ENCODE measurements at places on chromosomes 1 and 21. TPM values are rescaled to one million over a fixed set of nuclear protein-coding genes. Genes with fewer than 3 reads are reported as not detected.

CLCA2 gene
- total RNA-seq, result 1.6 TPM

DIO1 gene
- 0.59 TPM for total RNA-seq

DNAI4 gene
- total RNA-seq, result 26.2 TPM

SPRR1A gene
- total RNA-seq, result not detected

TLR5 gene
- 33.5 TPM for total RNA-seq

PLA2G4A gene
- total RNA-seq, result 13.3 TPM

MARK1 gene
- total RNA-seq, result 6.6 TPM

TLCD4 gene
- total RNA-seq, result 5.9 TPM

FAM177B gene
- 2.3 TPM for total RNA-seq

PTGS2 gene
- 7.6 TPM for total RNA-seq

DNA sequence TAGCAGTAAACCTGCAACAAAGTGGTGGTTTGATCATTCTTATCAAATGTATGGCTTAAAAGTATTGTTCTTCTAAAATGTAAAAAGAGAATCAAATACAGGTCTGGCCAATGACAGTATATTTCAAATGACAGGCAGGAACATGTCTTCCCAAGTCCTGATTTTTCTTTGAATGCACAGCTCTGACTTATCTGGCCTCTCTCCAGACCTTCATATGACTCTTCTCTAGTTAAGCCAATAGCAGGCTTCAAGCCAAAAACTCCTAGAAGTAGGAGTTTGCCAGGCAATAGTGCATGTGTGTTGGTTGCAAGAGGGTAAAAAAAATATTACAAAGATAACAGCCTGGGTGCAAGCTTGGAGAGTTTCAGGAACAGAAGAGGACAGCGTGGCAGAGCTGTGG is 345.5 kb downstream of the SMYD3 start:
- DNase-seq, result no peak

GRCh38 chr21:40139636-40140035 is 272.4 kb downstream of the PCP4 start:
- DNase-seq, result no peak

GRCh38 chr1:61757950-61758349 is 15.7 kb downstream of the PATJ start:
- DNase-seq, result no peak

GRCh38 chr1:244157731-244158438 is 106.8 kb downstream of the ZBTB18 start:
- DNase-seq, result no peak

DNA sequence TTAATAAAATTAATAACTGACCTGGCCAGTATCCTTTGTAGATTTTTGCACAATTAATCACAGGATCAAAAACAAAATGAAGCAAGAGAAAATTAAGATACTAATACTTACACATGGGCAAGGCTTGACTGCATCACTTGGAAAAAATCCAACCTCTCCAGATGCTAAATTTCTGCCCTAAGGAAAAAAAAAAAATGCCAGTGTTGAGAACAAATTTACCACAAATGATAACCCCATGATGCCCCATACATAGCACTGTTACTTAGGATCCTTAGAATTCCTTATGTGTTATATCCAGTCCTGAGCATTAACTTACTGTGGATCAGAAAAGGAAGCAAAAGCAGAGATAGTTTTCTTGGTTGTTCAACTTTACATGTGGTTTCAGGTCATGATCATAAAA is 347.5 kb downstream of the VAV3 start:
- no peak for DNase-seq

DNA sequence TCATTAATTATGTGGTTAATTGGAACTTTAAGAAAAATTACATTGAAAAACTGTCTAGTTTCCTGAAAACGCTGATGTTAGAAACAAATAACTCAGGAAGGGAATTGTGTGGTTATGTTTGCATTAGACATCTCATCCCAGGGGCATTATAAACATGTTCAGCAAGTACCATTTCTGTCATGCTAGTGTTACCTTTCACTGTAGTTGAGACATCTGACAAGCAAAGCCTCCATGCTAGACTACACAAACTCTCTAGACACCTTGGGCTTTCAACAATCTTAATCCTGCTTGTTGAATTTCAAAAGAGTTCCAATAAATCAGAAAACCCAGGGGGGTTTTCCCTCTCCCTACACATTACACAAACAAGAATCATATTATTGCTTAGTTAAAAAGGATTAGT is 536.8 kb downstream of the KCNT2 start:
- DNase-seq, result no peak

DNA sequence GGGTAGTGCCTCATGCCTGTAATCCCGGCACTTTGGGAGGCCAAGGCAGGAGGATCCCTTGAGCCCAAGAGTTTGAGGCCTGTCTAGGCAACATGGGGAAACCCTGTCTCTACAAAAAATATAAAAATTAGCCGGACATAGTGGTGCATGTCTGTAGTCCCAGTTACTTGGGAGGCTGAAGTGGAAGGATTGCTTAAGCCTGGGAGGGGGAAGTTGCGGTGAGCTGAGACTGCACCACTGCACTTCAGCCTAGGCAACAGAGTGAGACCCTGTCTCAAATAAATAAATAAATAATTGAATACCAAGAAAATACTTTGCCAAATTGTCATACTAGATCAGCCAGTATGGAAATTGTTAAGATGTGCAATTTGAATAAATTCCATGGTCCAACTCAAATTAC is 5.9 kb upstream of the RBBP5 start:
- no peak for DNase-seq

GRCh38 chr1:232586679-232587078 is 43.3 kb downstream of the SIPA1L2 start:
- DNase-seq, result no peak

DNA sequence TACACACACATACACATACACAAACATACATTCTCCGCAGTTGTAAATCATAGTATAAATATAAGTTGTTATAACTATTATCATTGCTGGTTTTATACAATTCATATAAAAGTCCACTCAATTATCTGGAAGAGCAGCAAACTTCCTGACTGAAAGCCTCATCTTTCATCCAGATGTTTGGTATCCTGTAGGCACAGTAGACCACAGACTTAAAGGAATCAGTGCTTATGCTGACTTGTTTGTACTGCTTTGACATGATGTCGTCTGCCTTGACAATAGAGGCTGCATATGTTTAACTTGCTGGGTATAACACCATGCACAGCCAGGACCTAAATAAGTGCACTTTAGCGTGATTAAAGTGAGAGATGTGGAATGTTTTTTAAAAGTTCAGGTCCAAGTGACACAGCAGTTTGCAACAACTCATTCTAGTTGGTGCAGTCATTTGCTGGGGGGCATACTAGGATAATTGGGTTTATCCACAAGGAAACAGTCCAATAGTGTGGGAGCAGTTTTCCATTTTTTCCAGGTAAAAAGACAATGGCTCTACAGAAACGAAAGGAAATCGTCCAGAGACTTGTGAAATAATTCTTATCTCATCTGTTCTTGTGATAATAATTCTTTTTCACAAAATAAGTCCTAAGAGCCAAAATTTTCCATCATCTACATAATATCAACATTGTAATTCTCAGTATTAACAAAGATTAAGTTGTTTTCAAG is 110.3 kb upstream of the TSPAN2 start:
- no peak for DNase-seq

- DNase-seq, result peak; percentile 62
Measured at GRCh38 chr1:231626535-231626950, at the start of gene DISC1. DISC1 (plus strand) TSS chr1:231626790; CDS start chr1:231626868, 78 bp downstream.

GRCh38 chr1:182698971-182699370 is 14.6 kb upstream of the RGS8 start:
- no peak for DNase-seq

DNA sequence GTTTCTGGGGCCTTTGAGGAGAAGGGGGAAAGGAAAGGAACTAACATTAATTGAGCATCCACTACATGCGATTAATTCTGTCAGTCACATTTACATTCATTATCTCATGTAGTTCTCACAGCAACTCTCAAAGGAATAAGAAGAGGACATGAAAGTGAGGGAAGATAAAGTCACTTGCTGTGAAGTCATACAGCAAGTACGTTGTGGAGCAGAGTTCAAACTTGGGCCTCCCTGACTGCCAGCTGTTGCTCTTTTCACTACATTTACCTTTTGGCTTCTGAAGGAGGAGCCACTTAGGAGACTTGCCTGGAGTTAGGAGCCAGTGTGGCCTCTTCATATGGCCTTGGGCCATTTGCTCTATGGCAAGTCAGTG is 6.2 kb downstream of the ZNF691 start:
- DNase-seq, result no peak

DNA sequence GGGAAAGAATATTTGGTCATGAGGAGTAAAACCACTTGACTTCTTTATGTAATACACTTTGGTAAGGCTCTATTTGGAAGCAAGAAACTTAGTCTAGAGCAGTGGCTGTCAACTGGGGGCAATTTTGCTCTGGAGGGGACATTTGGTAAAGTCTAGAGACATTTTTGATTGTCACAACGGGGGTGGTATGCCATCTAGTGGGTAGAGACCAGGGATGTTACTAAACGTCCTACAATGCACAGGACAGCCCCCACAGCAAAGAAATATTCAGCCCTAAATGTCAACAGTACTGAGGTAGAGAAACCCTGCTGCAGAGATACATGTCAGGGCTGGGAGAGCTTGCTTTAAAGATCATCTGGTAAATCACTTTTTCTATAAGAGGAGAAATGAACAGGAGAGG is 13.5 kb downstream of the FUCA1 start:
- DNase-seq, result no peak

DNA sequence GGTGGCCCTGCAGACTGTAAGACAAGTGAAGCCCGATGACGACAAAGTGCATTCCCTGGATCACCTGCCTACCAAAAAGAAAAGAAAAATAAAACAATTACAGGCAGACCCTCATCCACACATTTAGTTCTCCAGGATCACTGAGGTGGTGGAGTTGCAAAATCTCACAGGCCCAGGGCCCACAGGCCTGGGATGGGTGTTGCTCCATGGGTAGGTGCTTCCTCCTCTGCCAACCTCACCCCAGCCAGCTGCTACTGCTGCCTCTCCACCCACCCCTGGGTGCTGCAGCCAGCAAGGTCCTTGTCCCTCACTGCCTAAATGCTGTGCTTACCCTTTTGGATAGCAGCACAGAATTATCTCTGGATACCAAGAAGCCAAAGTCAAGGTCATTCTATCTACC is 146.4 kb upstream of the GALNT2 start:
- DNase-seq, result no peak

DNA sequence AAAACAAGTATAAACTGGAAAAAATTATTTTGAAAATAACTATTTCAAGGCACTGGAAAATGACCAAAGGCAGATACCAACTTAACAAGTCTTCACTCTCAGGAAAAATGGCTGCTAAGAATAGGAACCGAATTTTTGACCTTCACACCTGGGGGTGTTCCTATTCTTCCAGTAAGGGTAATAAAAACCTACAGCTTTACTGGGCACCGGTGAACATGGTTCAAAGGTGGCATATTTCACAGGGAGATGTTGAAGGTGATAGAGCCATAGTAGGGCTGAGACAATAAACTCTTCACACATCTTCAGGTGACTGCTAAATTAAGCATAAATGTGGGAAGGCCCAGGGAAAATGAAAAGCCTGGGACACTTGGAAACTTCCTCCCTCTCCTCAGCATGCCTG is 65.4 kb upstream of the IFFO2 start:
- DNase-seq, result no peak

- no peak for DNase-seq
Measured at GRCh38 chr21:32813265-32813903, 41.8 kb upstream of the PAXBP1 start.

DNA sequence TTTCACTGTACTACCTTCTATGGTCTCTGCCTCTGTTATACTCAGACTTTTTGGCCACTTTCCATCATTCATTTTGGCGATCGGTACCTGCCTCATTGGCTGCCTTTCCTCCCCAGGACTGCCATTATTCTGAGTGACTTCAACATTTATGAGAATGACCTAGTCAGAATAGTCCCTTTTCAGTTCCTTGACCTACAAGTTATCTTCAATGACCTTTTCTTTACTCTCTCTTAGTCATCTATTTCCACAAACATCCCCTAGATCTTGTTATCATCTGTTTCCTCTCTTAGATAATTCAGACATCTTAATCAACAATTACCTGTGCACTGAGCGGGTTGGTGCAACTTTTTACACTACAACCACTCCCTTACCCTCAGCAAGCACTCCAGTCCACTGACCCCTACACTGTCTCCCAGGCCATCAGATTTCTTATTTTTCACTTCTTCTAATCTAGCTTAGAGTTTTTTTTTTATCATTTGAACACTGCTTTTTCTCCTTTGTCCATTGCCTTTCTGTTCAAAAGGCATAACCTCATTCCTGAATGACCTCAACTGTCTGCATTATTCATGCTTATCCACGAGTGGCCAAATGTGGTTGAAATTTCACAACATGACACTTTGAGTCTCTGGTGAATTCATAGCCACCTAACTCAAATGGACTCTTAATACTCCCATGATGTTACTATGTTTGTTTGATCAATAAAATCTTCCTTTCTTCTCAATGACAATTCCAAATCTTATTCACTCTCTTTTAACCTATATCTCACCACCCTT is 112.7 kb downstream of the HMCN1 start:
- no peak for DNase-seq

- no peak for DNase-seq
Measured at GRCh38 chr1:202304375-202304774, 37.4 kb downstream of the UBE2T start.

- no peak for DNase-seq
Measured at GRCh38 chr1:240967070-240967724, 355.2 kb upstream of the GREM2 start.

- no peak for DNase-seq
Measured at GRCh38 chr1:29999595-29999994, 723.8 kb downstream of the MATN1 start.

- DNase-seq, result no peak
Measured at GRCh38 chr1:230381585-230381984, 44.5 kb downstream of the PGBD5 start.

DNA sequence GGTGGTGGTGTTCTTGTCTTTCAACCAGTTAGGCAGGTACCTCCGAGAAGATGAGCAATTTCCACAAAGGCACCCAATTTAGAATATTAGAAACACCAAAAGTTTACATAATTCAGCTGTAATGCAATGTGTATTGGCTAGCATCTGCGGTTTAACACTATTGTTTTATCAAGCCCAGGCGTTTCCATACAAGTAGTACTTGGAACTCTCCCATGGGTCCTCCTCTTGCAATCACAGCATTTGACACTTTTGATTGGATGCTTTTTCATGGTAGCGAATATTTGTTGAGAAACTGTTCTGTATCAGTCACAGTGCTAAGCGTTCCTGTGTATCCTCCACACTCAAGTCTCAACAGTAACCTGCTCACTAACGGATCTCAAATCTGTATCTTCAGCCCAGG is 20.1 kb upstream of the MAP1LC3C start:
- DNase-seq, result no peak

GRCh38 chr1:147539122-147539575 is 2.2 kb upstream of the BCL9 start:
- no peak for DNase-seq
